Urothelium cell line (cell line): ENCODE measurements at places on chromosomes 5 and 9.
A peak's percentile ranks its signal among the peaks of the same experiment; 100 is the strongest.

DNA sequence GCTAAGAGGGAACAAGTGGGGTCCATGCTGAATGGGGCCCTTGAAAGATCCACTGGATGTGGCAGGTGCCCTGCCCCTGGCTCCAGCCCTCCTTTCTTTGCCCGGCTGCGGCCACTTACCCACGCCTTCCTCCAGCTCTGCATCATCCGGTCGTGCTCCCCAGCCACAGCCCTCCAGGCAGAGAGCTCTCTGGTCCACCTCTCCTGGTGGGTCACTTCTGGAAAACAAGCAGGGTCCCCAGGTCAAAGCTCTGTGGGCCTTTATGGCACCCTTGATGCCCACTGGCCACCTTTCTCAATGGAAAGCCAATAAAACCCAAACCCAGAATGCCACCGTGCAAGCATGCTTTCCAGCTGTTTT lies 45.0 kb downstream of the SECISBP2 start:
- DNase-seq, result no peak

DNA sequence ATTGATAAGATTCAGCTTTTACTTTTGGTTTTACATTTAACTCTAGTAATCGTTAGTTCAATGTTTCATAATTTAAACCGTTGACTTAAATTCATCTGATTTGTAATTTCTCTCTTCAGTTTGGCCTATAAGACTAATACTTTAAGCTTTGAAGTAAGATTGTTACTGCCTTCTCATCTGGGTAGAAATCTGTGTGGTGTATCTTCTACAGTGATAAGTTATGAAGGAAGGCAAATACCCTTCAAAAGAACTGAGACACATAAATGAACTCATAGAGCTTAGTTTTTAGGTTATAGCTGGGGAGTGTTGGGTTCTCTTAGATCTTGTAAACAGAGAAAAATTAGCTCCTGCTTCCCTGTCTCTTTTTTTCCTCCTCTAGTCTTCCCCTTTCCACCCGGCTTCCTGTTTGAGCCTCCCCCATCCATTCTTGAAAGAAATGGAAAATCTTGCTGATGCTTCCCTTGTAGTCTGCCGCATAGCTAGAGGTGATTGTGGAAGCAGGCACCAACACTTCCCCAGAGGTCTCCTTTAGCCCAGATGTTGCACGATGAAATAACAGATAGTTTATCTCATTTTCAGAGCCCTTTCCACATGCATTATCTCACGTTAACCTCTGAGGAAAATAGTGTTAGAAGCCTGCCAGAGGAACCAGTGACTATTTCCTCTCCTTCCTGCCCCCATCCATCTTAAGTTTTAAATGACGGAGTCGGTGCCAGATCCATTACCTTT lies 2.0 kb upstream of the F2RL2 start:
- DNase-seq, result no peak

DNA sequence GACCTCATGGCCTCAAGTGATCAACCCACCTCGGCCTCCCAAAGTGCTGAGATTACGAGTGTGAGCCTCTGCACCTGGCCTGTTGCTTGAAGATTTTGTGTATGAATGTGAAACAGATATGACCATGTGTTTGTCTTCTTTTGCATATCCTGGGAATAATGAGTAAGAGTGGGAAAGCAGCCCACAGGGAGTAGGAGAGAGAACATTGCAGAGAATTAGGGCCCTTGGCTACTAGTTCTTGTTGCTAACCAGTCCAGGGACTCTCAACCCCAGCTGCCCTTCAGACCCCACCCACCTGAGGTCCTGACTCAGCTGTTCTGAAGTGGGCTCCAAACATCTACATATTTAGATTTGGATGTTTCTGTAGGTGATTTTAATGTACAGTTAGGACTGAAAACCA lies 125.5 kb downstream of the MTX3 start:
- no peak for DNase-seq

GRCh38 chr5:96843140-96843539 lies 33.2 kb upstream of the ERAP2 start:
- DNase-seq, result no peak

DNA sequence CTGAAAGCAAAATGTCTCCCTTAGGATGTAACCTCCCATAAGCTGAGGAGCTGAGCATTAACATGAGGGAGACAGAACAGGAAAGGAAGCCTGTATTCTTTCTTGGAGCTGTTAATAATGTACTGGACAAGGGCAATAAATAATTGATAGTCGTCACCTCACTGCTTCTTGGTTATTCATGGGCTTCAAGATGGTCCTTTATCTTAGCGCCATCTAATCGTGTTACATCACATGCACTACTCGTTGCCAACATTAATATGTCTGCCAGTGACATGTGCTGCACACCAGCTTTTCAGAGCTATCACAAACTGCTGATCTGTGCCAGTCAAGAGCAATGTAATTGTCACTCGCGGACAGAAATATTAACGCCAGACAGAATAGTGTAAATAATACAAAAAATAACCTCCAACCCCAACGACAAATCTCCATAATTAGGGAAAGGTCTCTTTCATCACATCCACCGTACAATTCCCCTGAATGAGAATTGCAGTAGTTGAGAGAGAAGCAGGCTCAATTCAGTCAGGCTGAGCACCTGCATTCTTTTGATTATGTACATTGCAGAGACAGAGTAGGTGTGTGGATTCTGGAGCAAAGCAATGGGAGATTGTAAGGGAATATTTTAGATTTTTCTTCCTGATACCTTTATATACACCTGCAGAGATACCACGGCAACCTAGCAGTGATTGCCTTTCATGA lies 267.1 kb downstream of the SPATA31D1 start:
- DNase-seq, result no peak

GRCh38 chr9:21317956-21318923 lies 13.1 kb upstream of the IFNA5 start:
- DNase-seq, result no peak

DNA sequence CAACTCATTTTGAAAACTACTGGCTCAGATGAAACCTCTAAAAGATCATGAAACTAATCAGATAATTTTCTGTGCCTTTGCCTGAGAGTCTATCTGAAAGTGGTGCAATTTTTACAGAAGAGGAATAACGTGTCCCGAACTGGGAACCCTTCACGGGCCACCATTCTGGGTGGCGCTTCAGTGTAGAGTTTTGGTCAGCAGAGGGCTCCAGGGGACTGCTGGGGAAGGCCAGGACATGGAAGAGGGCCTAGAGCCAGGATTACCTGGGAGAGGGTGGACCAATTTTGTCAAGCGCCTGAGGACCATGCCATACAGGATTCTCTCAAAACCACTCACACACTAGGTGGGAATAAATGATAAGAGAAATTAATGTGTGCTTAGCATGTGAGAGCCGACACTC lies 49.7 kb upstream of the PLEKHG4B start:
- DNase-seq, result no peak

DNA sequence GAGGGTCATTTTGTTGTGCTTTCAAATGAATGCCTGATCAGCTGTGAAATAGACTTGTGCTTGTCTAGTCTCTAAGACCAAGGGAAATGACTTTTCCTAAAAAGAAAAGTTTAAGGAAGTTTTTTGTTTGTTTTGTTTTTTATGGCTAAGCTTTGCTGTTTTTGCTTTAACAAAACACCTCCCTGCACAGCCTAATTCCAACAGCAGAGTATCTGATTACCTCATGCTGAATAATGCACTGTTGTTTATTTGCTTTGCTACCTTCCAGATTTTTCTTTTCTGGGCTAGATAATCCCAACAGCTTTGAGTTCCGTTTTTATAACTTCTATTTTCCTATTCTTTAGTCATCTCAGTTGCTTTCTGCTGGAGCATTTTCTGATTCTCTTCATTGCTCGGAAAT lies 95.8 kb downstream of the AOPEP start:
- DNase-seq, result no peak

GRCh38 chr5:167898361-167899042 lies 392.9 kb upstream of the WWC1 start:
- DNase-seq, result no peak

DNA sequence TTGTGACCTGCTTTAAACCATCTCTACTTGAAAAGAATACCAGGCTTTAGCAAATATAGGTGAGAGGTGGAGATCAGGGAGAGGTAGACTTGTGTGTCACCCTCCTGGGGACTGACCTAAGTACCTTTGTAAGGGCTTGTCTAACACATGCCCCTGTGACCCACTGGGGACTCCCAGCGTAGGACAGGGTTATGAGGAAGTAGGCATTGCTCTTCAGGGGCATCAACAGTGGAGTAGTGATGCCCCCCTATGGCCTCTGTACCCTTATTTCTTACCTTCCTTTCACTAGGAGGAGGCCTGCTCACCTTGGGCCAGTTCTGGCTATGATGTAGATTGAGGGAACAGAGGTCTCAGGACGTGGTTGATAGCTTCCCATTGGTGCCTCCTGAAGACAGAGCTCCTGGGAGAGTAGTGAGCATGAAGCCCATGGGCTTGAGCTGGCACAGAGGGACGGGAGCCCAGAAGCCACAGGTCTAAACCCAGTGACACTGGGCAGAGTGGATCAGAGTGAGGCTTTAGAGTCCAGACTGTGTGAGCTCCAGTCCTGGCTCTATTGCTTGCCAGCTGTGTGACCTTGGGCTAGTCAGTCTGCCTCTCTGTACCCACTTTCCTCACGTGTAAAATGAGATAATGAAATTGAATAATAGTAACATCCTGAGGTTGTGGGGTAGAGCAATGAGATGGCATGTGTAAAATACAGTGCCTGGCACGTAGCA lies 191.7 kb downstream of the AOPEP start:
- no peak for DNase-seq

DNA sequence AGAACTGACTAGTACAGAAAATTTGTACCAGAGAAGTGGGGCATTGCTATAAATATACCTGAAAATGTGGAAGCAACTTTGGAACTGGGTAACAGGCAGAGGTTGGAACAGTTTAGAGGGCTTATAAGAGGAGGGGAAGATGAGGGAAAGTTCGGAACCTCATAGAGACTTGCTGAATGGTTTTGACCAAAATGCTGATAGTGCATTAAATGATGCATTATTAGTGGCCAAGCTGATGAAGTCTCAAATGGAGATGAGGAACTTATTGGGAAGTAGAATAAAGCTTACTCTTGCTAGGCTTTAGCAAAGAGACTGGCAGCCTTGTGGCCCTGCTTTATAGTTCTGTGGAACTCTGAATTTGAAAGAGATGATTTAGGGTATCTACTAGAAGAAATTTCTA lies 189.8 kb downstream of the FGF10 start:
- DNase-seq, result no peak

- no peak for DNase-seq
Measured at GRCh38 chr5:109315245-109315644, 94.5 kb downstream of the PJA2 start.

- no peak for DNase-seq
Measured at GRCh38 chr9:92592946-92593861, 57.4 kb upstream of the ECM2 start.

DNA sequence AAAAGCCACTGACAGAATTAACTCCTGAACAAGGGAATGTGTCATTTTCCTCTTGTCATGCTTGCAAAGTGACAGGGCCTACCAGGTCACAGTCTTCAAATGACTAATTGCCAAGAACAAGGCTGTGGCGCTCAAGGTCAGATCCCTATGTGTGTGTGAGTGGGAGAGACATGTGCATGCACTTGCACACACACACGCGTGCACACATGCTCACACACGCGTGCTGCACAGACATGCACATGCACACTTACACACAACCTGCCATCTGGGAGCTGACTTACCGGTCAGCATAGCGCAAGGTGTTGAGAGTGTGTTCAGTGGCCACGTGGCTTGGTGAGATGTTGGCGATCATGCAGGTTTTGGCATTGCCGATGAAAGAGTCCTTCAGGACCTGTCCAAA lies 69.8 kb downstream of the KIF24 start:
- DNase-seq, result no peak

GRCh38 chr5:91367344-91367743 lies 15.8 kb downstream of the ARRDC3 start:
- DNase-seq, result no peak

DNA sequence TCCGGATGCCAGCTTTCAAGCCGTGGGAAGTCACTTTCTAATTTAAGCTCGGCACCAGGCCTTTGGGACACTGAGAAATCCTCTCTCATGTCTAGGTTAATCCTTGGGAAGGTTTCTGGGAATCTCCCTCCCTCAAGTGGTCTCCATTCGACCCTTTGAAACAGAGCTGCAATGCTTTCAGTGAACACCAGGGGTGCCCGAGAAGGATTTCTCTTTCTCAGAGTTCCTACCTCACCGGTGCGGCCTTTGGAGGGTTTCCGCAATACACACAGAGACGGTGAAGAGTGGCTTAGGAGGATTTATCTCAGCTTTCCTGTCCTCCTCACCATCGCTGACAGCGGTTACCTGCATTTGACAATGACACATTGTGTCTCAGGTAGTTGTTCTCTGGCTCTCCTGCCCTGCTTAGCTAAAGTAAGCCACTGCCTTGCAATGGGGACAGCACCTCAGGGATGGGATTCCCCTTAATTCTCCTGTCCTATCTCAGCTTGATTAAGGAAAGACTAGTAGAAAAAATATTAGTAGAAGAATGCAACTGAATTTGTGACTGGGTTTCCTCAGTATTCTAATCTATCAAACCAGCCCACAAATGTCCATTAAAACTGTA lies 180.6 kb downstream of the GABRG2 start:
- DNase-seq, result no peak

GRCh38 chr9:76592974-76593347 lies 134.0 kb downstream of the GCNT1 start:
- no peak for DNase-seq

- DNase-seq, result peak; percentile 29
Measured at GRCh38 chr9:105216440-105217178, 27.8 kb upstream of the SLC44A1 start.
